Occipital lobe (tissue), 3 donors: ENCODE measurements at places on chromosomes 13 and 19. TPM values are rescaled to one million over a fixed set of nuclear protein-coding genes. Genes with fewer than 3 reads are reported as not detected.

GRCh38 chr13:33676045-33676989 is 141.6 kb upstream of the RFC3 start:
- DNase-seq, result no peak

DNA sequence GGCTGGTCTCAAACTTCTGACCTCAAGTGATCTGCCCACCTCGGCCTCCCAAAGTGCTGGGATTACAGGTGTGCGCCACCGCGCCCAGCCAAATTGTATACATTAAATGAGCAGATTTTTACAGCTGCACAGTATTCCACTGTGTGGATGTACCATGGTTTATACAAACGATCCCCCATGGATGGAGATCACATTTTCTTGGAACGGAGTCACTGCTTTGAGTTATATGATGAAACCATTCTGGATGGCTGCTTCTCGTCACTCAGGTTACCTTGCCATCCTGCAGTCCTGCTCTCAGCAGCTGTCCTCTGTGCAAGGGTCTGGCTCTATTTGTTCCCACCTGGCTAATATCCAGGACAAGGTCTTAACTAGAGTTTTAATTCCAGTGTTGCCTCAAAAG is 39.1 kb upstream of the SLC15A1 start:
- DNase-seq, result no peak

DNA sequence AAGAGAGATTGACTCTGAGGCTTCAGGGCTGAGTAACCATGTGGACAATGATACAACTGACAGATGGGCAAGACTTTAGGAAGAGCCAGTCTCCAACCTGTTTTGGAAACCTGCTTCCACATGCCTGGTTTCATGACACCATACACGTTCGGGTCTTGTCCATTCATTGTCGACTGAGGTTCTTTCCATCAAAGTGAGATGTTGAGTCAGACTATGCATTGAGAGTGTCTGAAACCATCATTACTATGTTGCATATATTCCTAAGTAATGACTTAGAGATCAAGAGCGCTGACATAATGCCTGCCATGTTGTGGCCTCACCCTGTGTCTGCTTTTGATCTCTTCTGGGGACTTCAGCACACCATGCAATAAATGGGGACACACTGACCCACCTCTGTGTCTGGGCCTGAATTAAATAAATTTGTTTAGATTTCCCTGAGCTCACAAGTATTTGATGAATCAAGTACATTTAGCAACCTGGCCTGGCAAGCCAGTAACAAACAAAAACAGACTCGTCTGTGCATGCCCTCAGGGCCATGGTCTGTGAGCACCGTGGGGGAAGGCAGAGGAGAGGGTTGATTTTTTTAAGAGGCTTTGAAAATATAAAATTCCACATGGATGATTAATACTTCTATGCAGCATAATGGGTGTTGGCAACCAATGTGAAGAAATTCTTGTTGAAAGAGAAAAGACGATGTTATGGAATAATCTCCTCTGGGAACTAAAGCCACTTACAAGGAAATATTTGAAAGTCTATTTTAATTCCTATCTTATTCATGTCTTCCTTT is 49.9 kb upstream of the UBAC2 start:
- DNase-seq, result no peak

GRCh38 chr13:102177431-102177830 is 224.4 kb downstream of the FGF14 start:
- no peak for DNase-seq

DNA sequence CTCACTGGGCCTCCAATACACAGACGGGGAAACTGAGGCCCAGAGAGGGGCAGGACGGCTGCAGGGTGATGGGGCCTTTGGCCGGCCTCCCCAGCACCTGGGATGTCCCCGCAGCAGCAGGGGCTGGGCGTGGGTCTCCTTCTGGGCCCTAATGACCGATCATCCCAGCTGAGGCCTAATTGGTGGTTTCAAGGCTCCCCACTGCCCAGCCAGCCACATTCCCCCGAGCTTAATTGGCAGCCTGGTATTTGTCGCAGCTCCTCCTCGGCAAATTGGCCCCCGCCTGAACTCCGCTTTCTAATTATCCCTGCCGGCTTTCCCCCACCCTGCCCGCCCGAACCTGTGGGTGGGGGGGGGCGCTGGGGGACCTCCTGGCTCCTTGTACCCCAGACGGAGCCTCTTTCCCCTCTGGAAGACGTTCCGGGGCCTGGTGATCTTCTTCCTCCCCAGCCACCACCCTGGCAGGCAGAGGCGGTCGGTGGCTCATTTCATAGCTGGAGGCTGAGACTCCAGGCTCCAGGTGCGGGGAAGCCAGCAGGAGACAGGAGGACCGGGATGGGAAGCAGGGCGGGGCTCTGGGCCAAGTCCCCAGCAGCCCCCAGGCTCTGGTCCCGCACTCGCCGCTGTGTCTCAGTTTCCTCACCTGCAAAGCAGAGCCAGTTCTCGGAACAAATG is 27.2 kb upstream of the WDR18 start:
- no peak for DNase-seq

DNA sequence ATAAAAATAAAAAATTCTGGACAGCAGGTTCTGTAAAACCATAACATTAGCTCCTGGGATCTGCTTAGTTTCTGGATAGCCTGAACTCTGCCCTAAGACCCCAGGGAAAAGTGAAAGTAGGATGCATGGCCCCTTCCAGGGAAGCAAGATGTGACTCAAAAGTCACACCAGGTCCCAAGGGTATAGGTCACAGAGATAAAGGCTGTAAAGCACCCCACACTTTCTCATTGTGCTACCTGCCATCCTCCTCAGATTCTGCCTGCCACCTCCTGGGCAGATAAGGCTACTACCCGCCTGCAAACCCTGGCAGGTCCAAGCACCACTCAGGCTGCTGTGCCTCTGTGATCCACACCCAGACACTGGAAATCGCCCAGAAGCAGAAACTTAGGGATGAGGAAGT is 20.6 kb downstream of the FFAR2 start:
- peak; percentile 6 for DNase-seq

DNA sequence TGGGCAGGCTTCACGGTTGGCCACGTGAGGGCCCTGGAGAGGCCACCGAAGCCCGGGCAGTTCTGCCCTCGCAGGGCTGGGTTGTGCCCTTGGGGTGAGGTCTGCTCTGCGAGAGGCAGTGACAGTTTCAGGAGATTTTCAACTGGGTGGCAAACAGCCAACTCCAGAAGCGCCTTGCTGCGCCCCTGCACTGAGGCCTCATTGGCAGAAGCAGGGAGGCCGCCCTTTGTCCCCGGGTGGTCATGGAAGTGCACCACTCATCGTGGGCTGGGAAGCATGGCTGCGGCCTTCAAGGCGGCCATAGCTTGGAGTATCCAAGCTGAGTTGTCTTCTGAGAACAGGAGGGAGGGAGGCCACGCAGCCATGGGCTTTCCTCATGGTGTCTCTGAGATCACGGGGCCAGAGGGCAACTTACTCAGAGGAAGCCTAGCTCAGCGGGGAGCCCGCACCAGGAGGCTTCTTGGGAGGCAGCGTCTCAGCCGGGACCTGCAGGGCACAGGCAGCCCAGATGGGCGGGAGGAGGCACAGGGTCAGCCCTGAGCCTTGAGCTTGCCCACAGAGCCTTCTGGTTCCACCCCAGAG is 14.8 kb downstream of the PLEKHJ1 start:
- DNase-seq, result no peak

GRCh38 chr13:99294958-99295357 is 12.2 kb downstream of the GPR183 start:
- DNase-seq, result no peak

DNA sequence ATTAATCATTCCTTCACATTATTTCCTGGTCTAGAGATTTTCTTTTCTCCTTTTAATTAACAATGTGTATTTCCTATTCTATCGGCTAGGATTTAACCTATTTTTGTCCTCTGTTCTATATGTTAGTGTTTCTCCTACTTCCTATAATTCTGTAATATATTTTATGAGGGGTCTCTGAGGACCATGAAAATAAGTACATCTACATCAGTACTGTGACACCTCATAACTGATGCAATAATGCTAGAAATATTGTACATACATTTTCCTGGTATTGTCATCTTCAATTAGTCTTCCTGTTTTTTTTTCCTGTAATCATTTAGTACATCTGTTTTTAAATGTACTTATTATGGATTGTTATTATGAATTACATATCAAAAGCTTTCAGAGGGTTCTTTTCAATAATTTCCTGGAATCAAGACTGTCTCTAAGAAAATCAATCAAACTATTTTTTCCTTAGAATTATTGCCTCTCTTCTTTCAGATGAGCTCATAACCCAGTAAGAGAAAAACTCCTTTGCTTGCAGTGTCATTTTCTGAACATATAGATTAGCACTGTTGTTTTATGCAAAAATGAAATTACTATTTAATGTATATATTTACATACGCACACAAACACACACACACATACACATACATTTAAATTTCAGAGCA is 1004.3 kb downstream of the SLITRK5 start:
- no peak for DNase-seq

DNA sequence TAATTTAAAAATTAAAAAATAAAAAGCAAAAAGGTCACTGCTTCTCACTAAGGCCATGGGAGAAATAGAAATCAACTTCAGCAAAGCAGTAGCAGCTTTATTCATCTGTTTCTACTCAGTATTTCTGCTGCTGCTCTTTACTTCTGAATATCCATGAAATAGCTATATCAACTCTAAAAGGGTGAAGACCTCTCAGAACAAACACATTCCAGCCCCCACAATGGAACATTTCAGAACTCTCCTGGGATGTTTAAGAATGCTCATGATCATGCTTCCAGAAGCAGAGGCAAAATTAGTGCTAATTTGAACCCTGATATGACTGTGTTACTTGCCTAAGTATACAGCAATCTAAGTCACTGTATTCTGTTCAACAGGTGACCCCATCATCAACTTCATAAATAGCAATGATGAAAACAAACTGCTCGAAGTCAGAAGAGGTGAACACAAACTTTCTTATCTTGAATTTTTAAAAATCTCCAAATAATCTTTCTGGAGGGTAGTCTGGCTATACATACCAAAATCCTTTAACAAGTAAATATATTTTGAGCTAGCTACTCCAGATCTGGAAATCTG is 29.6 kb upstream of the DOCK9 start:
- DNase-seq, result no peak

DNA sequence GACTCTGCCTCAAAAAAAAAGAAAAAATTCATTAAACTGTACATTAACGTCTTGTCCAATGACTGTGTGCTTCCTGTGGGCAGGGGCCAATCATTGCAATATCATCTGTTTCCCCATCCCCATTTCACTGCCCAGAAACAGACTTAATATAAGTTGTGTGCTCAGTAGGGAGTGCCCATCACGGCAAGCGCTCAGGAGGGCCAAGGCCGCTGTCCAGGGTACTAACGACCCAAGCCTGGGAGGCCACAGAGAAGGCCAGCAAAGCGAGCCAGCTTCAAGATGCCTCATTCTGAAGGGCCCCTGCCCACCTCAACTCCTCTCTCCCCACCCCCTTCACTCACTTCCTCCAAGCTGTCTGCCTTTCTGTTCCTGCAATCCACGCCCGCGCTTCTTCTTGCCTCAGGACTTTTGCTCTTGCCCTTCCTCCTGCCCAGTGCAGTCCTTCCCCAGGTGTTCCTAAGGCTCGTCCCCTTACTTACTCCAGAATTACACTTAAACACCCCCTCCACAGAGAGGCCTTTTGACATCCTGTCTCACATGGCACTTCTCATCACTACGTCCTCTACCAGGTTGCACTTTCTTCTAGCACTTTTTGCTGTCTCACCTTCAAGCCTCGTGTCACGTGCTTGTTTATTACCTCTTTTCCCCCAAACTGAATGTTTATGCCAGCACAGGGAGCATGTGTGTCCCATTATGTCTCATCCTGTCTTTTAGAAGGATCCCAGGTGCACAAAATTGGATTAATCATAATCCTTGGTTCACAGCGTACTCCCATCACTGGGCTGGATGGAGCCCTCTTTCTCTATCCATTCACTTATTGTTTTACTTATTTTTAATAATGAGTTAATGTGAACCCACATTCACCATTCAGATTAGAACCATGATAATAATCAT is 11.3 kb upstream of the POU2F2 start:
- DNase-seq, result no peak

DNA sequence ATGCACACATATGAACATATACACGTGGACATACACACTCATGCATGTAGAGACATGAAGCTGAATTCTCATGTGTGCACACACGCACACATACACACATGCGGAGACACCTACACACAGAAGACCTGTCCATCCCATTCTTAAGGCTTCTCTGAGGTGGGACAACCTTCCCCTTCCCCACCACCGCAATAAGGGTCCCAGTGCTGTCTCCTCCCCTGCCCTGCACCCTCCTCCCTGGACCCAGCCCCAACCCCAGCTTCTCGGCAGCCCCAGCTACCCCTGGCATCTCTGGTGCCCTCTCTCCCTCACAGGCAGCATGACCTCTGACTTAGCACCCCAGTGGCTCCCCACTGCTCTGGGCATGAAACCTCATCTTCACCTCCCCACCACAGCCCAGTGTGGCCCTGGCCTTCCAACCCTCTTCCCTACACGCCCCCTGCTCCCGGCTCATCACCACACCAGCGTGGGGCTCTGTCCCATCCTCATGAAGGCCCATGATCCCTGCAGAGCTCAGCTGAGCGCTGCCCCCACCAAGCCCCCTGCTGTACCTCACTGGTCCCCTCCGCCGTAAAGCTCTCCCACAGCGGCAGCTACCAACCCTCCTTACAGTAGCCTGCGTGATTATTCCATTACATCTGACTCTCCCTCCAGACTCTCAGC is 204.1 kb upstream of the ZNF536 start:
- DNase-seq, result no peak

GRCh38 chr19:40457048-40457447 is 8.5 kb downstream of the BLVRB start:
- DNase-seq, result no peak

DNA sequence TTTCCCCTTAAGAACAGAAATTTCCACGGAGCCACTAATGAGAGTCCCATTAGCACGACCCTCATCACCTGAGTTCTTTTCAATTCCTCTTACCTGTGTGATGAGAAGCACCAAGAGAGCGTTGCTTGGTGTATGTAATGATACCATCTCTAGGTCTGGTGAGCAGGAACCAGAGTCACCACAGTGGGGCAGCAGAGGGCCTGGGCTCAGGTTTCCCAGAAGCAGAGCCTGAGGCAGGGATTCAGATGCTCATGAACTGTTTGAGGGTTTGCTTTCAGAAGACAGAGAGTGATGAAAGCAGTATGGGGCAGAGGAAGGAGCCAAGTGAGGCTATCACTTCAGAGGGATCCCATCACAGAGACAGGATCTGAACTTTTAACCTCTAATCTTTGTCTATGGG is 3.1 kb upstream of the PTPRH start:
- no peak for DNase-seq

- no peak for DNase-seq
Measured at GRCh38 chr13:51311231-51311630, 28.3 kb upstream of the SERPINE3 start.

- no peak for DNase-seq
Measured at GRCh38 chr19:34282611-34283519, 28.5 kb downstream of the GARRE1 start.

GRCh38 chr13:36377826-36378468 is 31.8 kb upstream of the SPART start:
- no peak for DNase-seq

GRCh38 chr13:94561126-94561525 is 34.8 kb downstream of the TGDS start:
- DNase-seq, result no peak

- DNase-seq, result no peak
Measured at GRCh38 chr19:43747557-43748204, 7.1 kb downstream of the SMG9 start.

GRCh38 chr13:58495668-58496067 is 864.1 kb downstream of the PCDH17 start:
- no peak for DNase-seq

The TUBGCP3 gene
- total RNA-seq, result 32.9 TPM

The USHBP1 gene
- 0.47 TPM for total RNA-seq

The DCLK1 gene
- 385 TPM for total RNA-seq

The TMEM255B gene
- total RNA-seq, result under 0.01 TPM

The CCDC97 gene
- 6.4 TPM for total RNA-seq

The ZNF470 gene
- 13.7 TPM for total RNA-seq

The RFXAP gene
- 9.2 TPM for total RNA-seq

The CEACAM4 gene
- not detected for total RNA-seq

The ZNF575 gene
- 0.62 TPM for total RNA-seq

The ZIC5 gene
- 1.6 TPM for total RNA-seq
